A673 (cell line): ENCODE measurements at places on chromosomes 11 and 22.

DNA sequence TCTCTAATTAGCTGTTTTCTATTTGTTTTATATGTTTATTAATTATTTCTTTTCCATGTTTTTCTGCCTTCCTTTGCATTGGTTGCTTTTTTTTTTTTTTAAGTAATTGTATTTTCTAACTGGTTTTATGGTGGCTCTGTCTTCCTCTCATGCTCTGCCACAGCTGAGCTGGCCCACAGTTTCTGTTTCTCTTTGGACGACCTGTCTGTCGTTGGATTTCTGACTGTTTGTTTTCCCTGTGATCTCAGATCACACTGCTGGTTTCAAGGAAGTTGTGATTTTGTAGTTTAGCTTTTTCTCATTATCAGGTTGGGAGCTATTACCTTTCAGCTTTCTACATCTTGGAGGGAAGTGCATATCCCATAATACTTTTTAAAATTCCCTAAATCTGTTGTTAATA lies 15.9 kb upstream of the OR6M1 start:
- DNase-seq: no peak
- no peak overlapping the region for H3K27ac ChIP-seq

GRCh38 chr11:128518493-128519207 lies 68.7 kb downstream of the ETS1 start:
- no peaks in the 10 kb centered on the region for H3K36me3 ChIP-seq
- no peak overlapping the region for H3K4me3 ChIP-seq
- no peak for DNase-seq
- peaks cover 93% of the 10 kb centered on the region for H3K27me3 ChIP-seq

GRCh38 chr22:41923595-41924276 lies 2.9 kb downstream of the TNFRSF13C start:
- no peak overlapping the region for H3K27ac ChIP-seq
- H3K4me1 ChIP-seq: peaks cover 15% of the 10 kb centered on the region
- no peak overlapping the region for H3K4me3 ChIP-seq
- H3K27me3 ChIP-seq: no peaks in the 10 kb centered on the region
- no peaks in the 10 kb centered on the region for H3K36me3 ChIP-seq

DNA sequence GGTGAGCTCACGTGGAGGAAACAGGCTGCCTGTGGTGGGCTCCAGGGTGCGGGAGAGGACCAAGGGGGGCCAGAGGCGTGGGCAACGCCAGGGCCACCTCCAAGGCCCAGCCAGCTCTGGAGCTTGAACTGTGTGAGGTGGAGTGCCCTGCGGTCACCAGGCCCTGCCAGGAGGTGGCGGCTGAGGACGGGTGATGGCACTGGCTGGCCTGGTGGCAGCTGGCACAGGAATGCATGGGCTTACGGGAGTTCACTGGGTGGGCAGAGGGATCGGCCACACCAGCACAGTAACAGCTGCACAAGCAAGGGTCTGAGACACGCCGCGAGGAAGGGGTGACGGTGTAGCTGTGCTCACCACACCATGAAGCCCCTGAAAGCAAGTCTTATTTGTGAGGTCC lies 15.8 kb downstream of the TOLLIP start:
- H3K27me3 ChIP-seq: no peaks in the 10 kb centered on the region
- H3K4me3 ChIP-seq: no peak overlapping the region
- H3K36me3 ChIP-seq: no peaks in the 10 kb centered on the region

DNA sequence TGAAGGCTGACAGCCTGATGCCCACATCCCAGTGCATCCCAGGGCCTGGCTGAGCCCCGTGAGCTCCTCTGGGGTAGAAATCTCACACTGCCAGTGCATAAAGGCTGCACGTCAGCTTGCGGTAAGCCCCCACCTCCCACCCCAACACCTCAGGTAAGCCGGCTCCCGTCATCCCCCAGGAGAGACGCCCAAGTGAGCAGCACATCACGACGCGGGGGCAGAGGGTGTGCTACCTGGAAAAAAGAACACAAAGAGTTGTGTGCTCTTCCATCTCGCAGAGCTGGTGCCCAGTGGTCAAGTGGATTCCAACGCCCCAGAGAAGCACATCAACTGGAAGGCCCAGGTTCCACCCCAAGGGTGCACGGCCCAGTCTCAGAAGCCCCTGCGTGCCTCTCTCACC lies 50.0 kb downstream of the IGSF9B start:
- H3K27ac ChIP-seq: no peak overlapping the region
- H3K36me3 ChIP-seq: no peaks in the 10 kb centered on the region
- DNase-seq: no peak
- H3K27me3 ChIP-seq: no peaks in the 10 kb centered on the region
- no peaks in the 10 kb centered on the region for H3K4me1 ChIP-seq
- H3K4me3 ChIP-seq: no peak overlapping the region

- no peaks in the 10 kb centered on the region for H3K4me1 ChIP-seq
- H3K4me3 ChIP-seq: no peak overlapping the region
- no peak overlapping the region for H3K27ac ChIP-seq
- H3K36me3 ChIP-seq: no peaks in the 10 kb centered on the region
- H3K27me3 ChIP-seq: no peaks in the 10 kb centered on the region
- peak; percentile 99 for DNase-seq
These were observed 32.1 kb upstream of the DGKZ start for GRCh38 chr11:46315033-46315738.

GRCh38 chr11:86660088-86660487 lies 12.3 kb downstream of the ME3 start:
- H3K27ac ChIP-seq: no peak overlapping the region
- peak; percentile 78 for DNase-seq
- H3K4me3 ChIP-seq: no peak overlapping the region
- no peaks in the 10 kb centered on the region for H3K27me3 ChIP-seq

DNA sequence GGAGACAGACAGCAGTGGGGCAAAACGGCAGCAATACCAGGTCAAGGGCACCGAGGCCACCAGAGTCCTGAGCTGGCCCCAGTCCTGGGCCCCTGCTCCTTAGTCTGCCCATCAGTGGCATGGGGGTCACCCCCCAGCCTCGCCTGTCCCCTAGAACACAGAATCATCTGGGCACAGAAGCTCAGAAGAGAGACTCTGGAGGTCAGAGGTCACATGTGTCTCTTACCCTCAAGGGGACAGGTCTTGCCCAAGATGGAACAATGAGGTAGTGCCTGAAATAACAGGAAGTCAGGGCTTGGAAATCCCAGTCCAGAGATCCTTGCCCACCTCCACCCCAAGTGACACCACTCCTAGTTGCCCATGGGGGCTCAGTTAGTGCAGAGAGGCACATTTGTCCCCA lies 20.6 kb downstream of the PDE2A start:
- no peak overlapping the region for H3K27ac ChIP-seq
- H3K4me3 ChIP-seq: no peak overlapping the region
- no peak for DNase-seq
- H3K4me1 ChIP-seq: no peaks in the 10 kb centered on the region
